ENCODE measurements at places on chromosomes 7 and 10. TPM values are rescaled to one million over a fixed set of nuclear protein-coding genes. Genes with fewer than 3 reads are reported as not detected.

- DNase-seq = no peak
Measured at GRCh38 chr10:116168745-116169144, 104.3 kb downstream of the GFRA1 start.

GRCh38 chr7:149422914-149423301 is 38.0 kb downstream of the ZNF777 start:
- no peak for DNase-seq

DNA sequence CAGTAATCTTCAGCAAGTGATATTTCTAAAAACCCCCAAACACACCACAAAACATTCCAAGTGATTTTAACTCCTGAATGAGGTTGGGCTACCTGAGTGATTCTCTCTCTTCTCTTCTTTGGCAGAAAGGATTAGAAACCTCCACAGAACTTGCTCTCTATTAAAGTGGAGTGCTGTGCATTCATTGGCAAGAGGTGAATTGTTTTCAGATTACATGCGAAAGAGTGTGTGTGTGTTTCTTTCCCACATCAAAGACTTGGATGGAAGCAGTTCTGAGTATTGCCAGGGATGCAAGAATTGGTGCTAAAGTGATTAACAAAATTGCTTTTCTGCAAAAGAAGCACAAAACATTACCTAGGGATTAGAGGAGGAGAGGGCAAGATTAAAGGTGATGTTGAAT is 13.1 kb upstream of the FBXW4 start:
- DNase-seq = no peak

GRCh38 chr10:105989995-105990394 is 1174.5 kb downstream of the SORCS1 start:
- DNase-seq = no peak

GRCh38 chr10:99709480-99710229 is 22.3 kb downstream of the COX15 start:
- DNase-seq = no peak

GRCh38 chr10:96242822-96243221 is 28.5 kb downstream of the BLNK start:
- DNase-seq = no peak

- no peak for DNase-seq
Measured at GRCh38 chr7:1050956-1051690, 6.8 kb downstream of the GPR146 start.

DNA sequence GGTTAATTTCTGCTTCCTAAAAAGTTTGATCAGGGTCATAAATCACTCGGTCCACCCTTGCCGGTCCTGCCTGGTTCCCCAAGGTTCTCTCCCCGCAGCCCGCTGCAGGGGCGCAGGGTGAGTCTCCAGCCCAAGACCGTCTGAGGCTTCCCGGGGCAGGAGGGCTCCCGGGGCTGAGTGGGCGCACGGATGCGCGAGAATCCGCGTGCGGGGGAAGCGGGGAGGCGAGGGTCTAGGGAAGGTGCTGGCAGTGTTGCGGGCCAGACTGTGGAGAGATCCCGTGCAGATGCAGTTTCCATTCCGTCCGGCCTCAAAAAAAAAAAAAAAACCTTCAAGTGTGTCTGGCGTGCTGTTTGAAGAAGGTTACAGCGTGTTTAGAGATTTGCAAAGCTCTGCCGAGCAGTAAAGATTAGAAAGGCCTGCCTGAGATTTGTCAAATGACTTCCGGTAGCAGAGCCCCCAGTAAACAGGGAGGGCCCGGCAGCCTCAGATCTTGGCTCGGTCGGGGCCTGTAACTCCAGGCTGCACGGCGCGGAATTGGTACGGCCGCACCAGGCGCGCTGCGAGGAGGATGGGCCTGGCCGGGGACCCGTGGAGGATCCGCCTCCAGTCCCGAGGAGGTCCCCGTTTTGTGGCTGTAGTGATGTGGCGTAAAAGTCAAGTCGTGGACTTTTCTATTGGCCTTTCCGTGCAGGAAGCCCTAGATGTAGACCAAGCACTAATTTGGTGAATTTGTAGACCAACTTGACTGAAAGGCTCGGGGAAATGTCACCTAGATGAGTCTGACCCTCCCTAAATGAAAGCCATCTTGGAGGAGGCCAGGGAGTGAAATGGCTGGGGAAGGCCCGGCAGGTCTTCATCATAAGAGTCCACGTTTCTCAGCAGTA is 293.2 kb upstream of the NFE2L3 start:
- DNase-seq = no peak

DNA sequence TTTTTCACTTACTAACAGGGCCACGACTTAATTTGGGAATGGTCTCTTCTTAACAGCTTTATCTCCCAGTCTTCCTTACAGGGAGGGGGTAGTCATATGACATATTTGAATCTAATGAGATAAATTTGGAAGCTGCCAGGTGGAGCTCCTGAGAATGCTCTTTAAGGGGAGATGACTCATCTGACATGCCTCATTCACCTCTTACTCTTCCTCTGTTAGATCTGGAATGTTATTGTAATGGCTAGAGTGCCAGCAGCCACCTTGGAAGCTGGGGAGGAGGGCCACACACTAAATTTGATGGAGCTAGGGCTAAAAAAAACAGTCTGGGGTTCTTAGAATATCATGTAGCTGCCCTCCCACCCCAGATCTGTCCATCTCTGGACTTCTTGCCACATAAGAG is 22.7 kb downstream of the HECW1 start:
- DNase-seq = no peak

DNA sequence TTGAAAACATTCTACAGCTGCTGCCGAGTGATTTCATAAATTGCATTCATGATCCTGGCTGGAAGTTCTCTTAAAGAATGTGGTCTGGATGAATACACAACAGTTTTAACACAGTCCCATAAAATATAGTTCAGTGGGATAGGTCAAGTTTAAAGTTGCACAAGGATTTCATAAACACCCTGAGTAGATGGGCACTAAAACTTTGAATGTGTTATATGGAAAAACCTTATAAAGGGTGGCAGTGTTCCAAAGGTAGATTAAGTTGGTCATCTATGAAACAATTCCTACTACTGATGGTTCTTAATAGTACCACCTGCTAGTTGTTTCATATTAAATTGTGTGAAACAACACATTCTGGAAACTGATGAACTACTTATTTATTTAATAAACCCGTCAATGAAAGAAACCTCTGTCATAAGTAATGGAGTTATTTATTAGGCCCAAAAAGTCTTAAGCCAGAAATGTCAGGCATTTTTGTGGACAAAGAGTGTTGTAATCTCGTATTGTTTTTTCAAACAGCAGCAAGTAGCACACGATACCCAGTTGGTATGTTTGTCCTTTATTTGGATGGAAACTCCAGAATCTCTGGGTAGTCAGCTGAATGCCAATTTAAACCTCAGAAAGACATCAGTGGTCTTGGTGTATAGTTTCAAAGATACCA is 14.3 kb upstream of the RPA3 start:
- no peak for DNase-seq

DNA sequence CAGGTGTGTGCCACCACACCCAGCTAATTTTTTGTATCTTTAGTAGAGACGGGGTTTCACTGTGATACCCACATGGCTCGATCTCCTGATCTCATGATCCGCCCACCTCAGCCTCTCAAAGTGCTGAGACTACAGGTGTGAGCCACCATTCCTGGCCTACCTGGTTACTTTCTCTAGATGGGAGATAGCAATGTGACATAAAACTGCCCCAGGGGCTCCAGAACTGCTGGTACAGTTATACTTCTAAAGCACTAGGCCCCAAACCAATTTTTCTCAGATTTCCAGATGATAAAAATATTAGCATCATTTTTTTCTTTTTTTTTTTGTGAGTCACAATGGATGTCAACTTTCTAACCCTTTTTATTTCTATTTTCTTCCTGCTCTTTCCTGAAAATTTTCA is 27.4 kb downstream of the ITGB8 start:
- DNase-seq = no peak

DNA sequence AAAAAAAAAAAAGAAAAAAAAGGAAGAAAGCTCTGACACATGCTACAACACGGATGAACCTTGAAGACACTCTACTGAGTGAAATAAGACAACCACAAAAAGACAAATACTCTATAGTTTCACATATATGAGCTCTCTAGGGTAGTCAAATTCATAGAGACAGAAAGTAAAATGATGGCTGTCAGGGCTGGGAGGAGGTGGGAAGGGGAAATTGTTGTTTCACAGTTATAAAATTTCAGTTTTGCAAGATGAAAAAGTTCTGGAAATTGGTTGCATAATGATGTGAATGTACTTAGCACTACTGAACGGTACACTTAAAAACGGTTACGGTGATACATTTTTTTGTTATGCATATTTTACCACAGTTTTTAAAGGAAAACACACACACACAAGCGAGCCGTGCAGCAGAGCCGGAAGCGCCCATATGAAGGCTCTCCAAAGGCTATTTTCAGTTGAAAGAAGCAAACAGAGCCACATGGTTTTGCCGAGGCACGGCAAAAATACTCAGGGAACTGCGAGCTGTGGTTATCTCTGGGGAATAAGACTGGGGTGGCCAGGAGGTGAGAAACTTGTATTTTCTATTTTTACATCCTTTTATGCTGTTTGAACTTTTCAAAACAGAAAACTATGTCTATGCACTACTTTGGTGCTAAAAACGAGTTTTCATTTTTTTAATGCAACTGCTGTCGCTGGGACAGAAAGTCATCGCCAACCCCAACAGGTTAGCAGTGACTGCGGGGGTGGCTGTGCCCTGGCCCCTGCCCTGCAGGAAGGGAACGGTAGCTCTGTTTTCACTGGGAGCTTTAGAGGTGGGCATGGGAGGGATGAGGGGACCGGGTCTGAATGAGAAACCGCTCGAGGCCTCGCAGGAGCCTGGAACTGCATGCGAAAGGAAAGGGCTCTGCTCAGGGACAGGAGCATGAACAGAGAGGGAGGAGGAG is 132.9 kb downstream of the OAT start:
- DNase-seq = no peak

GRCh38 chr7:142812437-142813215 is 41.9 kb downstream of the PRSS2 start:
- peak; percentile 24 for DNase-seq

DNA sequence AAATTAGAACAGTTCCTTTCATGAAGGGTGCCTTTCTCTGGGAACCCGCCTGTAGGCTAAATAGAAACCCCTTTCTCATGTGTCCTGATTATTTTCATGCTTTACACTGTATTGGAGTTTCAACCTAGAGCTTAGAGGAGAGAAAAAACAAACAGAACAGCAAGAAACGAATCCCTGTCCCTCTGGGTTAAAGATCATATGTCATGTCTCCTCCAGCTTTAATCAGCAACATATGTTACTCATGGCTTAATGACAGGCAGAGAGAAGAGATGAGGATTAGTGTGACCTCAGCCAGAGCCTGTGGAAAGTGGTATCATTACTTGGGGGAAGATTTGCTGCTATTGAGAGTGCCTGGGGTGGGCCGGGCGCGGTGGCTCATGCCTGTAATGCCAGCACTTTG is 32.1 kb downstream of the CRCP start:
- DNase-seq = no peak

DNA sequence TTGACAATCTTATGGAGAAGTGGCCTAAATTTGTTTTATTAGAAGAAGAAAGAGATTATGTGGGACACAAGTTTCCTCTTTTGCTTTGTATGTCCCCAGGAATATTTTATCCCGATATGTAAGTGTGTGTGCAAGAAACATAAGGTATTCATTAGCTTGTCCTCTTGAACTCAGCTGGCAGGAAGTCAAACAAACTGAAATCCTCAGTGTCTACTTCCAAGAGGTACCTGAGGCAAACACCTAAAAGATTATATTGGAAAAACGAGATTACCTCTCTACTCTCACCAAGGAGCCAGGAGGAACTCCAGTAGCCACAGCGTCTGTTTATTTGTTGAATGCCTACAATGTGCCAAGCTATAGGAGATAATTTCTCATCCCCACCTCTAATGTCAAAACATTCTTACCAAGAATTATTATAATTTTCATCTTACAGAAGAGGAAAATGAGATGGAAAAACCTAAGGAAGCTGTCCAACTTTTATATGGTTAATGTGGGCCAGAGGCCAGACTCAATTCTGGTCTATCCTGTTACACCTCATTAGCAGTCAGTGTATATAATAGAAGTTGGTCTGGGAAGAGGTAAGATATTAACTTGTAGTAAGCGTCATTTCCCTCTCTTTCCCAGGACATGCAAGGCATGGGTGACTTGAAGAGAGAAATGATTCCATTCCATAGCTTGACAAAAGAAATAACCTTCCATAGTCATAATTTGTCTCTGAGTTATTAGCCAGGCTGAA is 692.7 kb downstream of the MAGI2 start:
- no peak for DNase-seq

- DNase-seq = no peak
Measured at GRCh38 chr7:10472115-10472514, 501.6 kb upstream of the PHF14 start.

DNA sequence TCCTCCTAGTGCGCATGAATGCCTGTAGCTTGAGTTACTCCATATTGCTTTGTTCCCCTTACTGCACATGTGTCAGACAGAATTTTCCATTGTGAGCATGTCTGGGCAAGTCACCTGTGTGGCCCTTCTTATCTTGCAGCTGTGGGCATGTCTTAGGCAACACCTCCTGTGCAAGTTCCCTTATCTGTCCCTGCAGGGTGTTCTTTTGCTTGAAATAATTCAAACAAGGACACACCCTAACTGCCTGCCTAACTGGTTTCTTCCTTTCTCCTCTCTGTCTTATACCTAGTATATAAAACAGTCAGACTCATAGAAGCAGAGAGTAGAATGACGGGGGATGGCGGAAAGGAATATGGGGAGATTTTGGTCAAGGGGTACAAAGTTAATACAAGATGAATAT is 421.1 kb upstream of the SORCS1 start:
- no peak for DNase-seq

DNA sequence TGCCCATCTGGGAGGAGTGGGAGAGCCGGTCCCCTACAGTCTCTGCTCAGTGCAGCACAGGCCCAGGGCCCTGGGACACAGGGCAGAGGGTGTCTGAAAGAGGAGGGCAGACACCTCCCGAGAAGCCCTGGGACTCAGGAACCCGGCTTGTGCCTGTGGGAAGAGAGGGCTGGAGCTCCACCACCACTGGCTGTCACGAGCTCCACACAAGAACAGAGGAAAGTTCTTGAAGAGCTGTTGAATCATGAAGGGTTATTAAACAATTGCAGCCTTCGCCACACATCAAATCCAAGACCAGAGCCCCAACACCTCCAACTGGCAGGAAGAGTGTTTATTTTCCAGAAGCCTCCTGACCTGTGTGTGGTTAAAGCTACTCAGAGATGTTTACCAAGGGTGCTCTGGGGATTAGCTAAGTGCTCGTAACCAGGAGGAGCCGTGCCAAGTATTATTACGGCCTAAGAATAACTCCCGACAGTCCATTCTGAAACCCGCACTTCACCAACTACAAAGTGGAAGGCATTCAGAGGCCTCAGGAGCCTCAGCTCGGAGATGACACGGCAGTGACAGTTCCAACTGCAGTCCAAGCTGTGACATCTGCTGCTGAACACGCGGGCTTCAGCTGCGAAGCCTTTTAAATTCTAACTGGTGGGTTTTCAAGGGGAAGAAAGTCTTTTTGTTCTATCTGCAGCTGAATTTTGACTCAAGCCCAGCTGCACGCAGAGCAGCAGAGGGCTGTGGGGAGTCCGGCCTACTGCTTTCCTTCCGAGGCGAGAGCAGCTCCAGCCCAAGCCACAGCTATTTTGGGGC is 75.1 kb downstream of the MAD1L1 start:
- DNase-seq = no peak

GRCh38 chr7:19752020-19752419 is 21.4 kb downstream of the TMEM196 start:
- DNase-seq = no peak

GRCh38 chr10:74925291-74925690 is 98.9 kb downstream of the KAT6B start:
- DNase-seq = no peak

GRCh38 chr7:22027475-22027874 is 81.8 kb upstream of the CDCA7L start:
- no peak for DNase-seq

OR2A14 gene
- not detected for total RNA-seq

PAPSS2 gene
- 0.08 TPM for total RNA-seq

PNLIPRP3 gene
- total RNA-seq = not detected

DUSP5 gene
- total RNA-seq = 26.8 TPM

ZNF804B gene
- not detected for total RNA-seq

MACROH2A2 gene
- 7.4 TPM for total RNA-seq

CDNF gene
- 0.89 TPM for total RNA-seq

Measured in activated CD8-positive, alpha-beta T cell treated with anti-CD3 and anti-CD28 coated beads, Interleukin-2, amount 10 ng/mL, durations not matched to agents 7 days and 5 days (primary cell).